Tibial artery (tissue), 4 donors: ENCODE measurements at places on chromosomes 7 and 10.
A peak's percentile ranks its signal among the peaks of the same experiment; 100 is the strongest.

GRCh38 chr10:21758696-21759095 lies 224.7 kb downstream of the MLLT10 start:
- DNase-seq: no peak
- no peak overlapping the region for H3K4me3 ChIP-seq

GRCh38 chr7:135920478-135920877 lies 56.7 kb downstream of the MTPN start:
- no peak overlapping the region for H3K4me3 ChIP-seq
- H3K27ac ChIP-seq: no peak overlapping the region
- no peaks in the 10 kb centered on the region for H3K36me3 ChIP-seq
- no peaks in the 10 kb centered on the region for H3K4me1 ChIP-seq
- H3K27me3 ChIP-seq: no peaks in the 10 kb centered on the region
- DNase-seq: no peak

- DNase-seq: no peak
- H3K27ac ChIP-seq: peak overlapping the region; percentile 61
- peaks cover 24% of the 10 kb centered on the region for H3K36me3 ChIP-seq
- H3K4me3 ChIP-seq: no peak overlapping the region
- no peaks in the 10 kb centered on the region for H3K27me3 ChIP-seq
- H3K4me1 ChIP-seq: peaks cover 41% of the 10 kb centered on the region
Observed at GRCh38 chr7:151367284-151367683, 25.7 kb downstream of the NUB1 start.

DNA sequence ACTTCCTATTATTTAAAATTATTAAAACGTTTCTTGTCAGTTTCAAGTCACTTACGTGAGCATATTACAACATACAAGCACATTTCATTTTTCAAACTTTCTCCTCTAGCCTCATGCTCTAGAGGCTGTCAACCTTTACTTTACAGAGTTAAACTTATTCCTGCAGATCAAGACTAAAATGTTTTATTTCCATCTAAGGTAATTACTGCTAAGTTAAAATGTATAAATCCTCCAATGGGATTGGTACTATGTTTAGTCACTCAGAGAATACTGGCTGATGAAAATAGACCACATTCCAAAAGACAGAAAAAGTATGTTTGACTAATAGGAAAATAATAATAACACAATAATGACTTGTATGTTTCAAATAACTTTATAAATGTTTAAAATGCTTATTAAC lies 8.4 kb upstream of the TRDMT1 start:
- peaks cover 23% of the 10 kb centered on the region for H3K4me1 ChIP-seq
- peak overlapping the region; percentile 25 for H3K4me3 ChIP-seq
- DNase-seq: no peak
- H3K27ac ChIP-seq: peak overlapping the region; percentile 60
